ENCODE measurements at places on chromosomes 7 and 10. TPM values are rescaled to one million over a fixed set of nuclear protein-coding genes. Genes with fewer than 3 reads are reported as not detected.

GRCh38 chr10:66799474-66799873, 126.4 kb upstream of the LRRTM3 start:
- DNase-seq, result no peak

GRCh38 chr7:112202816-112203215, 3.4 kb downstream of the DOCK4 start:
- DNase-seq, result no peak

DNA sequence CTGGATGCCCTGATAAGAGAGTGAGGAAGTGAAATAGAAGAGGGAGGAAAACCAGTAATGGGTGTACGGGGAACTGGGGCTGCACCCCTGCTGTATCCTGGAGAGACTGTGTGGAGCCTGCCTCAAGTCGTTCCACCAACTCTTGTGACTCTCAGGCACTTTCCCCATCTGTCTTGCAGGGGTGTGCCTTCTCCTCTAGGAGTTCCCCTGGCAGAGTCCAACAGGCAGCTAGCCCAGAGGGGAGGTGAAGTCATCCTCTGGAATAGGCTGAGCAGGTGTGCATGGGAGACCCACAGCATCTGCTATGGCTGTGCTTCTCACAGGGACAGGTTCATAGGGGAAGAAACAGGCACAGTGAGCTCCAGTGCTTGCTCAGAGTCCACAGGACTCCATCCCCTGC, 46.8 kb downstream of the WIPF3 start:
- DNase-seq, result no peak

GRCh38 chr7:96720843-96721242, 11.2 kb upstream of the SEM1 start:
- DNase-seq, result no peak

GRCh38 chr7:43318188-43318770, 205.8 kb downstream of the HECW1 start:
- no peak for DNase-seq

- no peak for DNase-seq
Measured at GRCh38 chr7:31020652-31021051, 31.5 kb upstream of the ADCYAP1R1 start.

DNA sequence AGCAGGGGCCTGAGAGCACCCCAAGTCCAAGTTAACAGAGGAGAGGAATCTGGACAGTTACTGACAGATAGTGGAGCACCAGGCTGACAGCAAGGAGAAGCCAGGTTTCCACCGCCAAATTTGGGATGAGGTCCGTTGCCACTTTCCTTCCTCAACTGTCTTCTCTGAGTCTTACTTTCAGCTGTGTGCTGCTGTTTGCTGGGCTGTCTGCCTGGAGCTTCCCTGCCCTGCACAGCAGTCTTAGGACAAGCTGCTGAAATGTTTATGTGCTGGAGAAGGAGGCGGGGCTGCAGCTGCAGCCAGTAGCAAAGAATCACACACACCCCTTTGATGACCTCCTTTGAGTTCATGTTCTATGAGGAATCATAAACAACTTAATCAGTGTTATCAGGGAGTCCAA, 17.4 kb upstream of the CYP3A7 start:
- no peak for DNase-seq

GRCh38 chr10:3784510-3785250, at the start of gene KLF6:
KLF6 (minus strand) TSS chr10:3785209; CDS start chr10:3785014, 195 bp downstream.
- DNase-seq, result peak; percentile 49

DNA sequence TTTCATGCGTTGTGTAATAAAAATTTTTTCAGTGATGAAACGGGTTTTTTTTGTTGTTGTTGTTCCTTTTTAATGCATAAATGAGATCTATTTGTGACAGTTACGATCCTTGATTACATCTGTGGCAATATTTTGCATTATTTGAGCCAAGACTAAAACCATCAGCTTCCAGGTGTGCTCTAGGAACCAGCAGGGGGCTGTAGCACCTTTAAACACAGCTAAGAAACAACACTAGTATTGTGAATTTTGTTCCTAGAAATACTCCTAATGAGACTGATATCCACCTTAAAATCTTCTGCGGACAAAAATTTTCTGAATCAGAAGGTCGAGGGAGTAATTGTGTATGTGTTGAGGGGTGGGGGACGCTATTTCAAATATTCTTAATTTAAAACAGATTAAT, 52.6 kb downstream of the FGFBP3 start:
- no peak for DNase-seq

DNA sequence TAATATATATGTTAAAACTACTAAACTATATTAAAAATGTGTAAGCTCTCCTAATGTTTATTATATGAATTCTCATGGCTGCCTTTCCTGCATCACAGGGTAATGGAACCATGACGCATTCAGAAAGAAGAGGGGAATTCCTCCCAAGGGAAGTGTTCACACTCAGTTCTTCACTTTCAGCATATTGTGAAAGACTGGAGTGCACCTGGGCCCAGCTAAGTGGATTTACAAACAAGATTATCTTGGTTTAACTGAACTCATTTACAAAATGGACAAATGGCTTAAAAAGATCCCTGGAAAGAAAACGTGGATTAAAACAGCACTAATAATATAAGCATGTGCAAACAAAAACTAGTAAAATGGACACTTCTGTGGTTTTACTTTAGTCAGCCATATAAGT, 149.8 kb downstream of the DOCK4 start:
- DNase-seq, result no peak

DNA sequence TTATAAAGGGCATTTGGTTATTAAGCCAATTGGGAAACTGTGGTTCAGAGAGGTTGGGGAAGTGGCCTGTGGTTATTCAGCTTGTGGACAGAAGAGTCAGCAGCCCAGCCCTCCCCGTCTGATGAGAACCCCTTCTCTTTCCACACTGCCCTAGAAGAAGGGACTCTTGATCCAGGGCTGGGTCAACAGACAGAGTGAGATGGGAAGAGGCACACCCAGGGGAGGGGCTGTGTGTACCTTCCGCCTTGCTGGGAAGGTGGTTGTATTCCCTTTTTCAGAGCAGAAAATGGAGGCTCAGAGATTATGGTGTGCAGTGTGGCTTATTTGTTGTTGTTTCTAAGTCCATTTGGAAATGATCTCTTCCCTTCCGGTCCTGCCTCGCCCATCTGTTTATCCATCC, 103.4 kb downstream of the GRK5 start:
- DNase-seq, result no peak

DNA sequence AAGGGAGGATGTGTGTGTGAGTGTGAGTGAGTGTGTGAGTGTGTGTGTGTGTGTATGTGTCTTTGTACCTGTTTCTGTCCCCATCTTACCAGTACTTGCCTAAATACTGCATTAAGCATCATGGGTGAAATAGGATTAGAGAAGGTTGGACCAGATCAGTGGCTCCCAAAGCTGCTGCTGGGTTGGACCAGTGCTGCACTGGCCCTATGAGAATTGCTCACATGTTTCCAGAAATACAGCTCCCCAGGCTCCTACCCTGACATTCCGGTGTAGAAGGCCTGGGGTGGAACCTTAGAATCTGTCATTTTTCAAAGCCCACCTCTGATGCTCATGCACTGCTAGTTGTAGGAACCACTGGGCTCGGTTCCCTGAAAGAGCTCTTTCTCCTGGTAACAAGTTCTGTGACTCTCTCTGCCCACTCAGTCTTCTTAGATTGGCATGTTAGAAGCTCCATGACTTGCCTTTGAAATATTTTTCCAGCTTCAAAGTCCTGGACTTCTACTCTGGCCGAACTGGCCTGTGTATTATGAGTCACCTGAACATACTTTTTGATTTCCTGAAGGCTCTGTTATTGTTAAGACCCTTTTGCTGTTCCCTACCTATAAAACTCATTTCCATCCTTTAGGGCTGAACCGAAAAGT, 224.7 kb downstream of the CUX1 start:
- DNase-seq, result no peak

DNA sequence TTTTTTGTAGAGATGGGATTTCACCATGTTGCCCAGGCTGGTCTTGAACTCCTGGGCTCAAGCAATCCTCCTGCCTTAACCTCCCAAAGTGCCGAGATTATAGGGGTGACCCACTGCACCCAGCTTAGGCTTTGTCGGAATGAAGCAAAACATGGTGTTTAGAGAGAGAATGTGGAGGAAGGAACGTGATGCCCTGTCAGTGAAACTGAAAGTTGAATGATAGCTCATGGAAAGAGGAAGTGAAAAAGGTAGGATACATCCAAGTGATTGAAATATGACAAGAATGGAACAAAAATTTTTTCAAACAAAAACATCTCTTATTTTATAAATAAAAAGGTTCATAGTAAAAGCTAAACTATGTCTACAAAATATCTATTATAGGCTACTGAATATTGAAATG, 5.9 kb downstream of the AKAP9 start:
- DNase-seq, result no peak

GRCh38 chr10:70063418-70064098, 10.9 kb downstream of the MACROH2A2 start:
- no peak for DNase-seq

DNA sequence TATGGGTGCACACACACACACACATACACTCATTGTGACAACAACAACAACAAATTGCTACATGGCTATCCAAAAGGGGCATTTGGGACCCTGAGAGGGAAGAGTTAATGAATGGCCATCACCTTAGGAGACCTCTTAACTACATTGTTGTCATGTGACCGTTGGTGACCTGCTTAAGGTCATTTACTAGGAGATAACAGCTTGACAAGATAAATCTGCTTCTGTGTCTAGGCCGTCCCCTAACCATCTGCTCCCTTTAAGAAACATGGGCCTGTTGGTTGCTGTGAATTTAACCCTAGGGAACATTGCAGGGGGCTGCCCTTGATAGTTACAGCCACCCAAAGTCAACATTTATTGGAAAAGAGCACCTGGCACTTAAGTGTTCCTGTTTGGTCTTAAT, 29.7 kb downstream of the C1QL3 start:
- DNase-seq, result no peak

DNA sequence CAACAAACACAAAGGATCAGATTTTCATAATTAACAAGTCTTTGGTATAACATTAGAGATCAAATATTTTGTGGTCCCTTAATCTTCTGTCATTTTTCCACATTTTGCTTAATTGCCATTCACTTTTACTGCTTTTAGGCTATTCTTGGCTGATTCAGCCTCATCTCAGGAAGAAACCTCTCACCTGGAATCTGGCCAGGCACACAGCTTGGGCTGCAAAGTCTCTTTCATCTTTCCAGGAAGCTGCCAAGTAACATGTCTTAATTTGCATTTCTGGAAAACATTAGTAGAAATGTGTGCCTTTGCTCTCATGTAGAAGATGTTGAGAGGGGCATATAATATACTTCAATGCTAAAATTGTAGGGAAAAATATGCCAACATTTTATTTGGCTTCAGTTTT, 174.2 kb upstream of the STEAP4 start:
- DNase-seq, result peak; percentile 64

DNA sequence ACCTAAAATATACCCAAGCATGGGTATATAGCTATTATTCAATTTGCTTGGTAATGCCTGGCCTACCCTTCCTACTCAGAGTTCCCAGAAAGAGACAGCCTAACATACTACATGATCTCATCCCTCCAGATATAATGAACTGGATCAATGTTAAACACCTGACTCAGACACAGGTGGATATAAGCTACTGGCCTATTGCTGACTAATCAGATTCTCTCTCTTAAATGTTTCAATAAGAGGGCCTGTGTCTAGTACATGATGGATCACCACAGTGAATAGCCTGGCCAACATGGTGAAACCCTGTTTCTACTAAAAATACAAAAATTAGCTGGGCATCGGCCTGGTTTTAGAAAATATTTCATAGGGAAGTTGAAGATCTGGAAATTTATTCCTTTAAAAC, 54.1 kb downstream of the COPG2 start:
- no peak for DNase-seq

GRCh38 chr10:126133906-126134656, 237.7 kb downstream of the FANK1 start:
- no peak for DNase-seq

DNA sequence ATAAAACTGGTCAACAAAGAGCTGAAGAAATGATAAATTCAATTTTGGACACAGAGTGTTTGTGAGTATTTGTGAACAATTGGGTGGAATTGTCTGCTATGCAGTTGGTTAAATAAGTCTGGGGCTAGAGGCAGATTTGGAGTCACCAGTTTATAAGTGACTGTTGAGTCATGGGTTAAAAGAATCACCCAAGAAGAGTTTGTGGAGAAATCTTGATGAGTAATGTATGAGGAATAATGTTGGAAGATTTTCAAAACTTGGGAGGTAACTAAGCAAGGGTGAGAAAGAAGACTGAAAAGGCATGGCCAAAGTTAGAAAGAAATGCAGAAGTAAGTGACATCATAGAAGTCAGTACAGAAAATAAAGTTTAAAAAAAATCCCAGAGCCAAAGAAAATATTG, 750.7 kb downstream of the MAGI2 start:
- no peak for DNase-seq

GRCh38 chr7:47543714-47544113, 38.2 kb downstream of the TNS3 start:
- DNase-seq, result no peak

DNA sequence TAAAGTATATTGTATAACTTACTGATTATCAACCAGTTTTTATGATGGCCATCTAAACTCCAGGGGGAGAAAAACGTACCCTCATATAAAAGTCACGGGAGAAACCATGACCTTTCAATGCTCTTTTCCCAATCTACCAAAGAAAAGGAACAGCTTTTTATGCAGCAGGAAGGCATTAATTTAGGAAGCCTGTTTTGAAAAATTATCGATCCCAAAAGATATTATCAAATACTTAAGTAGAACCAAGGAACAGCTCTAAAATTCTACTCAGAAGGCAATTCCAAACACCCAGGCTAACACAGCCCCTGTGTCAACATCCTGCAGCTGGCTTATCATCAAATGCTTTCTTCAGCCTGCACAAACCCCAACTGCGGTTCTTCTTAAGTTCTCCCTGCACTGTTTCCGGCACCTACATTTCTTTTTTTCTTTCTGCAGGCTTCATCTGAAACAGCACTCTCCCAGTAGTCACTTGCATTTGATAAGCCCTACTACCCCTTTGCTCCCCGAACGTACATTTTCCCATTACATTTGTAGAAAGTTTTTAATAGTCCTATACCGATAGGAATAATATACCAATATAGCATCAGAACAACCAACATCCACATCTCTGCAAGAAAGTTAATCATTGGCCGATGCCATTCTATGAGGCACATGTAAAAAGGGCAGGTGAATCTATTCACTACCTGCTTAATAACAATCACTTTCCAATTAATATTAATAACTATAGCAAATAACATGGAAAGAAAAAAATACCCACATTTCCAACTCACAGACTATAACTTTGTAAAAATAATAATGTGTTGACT, 47.9 kb downstream of the PIP4K2A start:
- no peak for DNase-seq

- DNase-seq, result no peak
Measured at GRCh38 chr7:69696686-69697685, 98.7 kb downstream of the AUTS2 start.

ZNF503 gene
- 1.1 TPM for total RNA-seq

PNLIPRP1 gene
- not detected for total RNA-seq

EBLN1 gene
- not detected for total RNA-seq

GIMAP6 gene
- 5.5 TPM for total RNA-seq

ANKRD7 gene
- 5.9 TPM for total RNA-seq

GRM3 gene
- total RNA-seq, result 179 TPM

Measured in occipital lobe (tissue), 3 donors.